ENCODE measurements at places on chromosomes 1 and 21.

GRCh38 chr1:81998165-81998564 is 197.4 kb downstream of the ADGRL2 start:
- DNase-seq = no peak

DNA sequence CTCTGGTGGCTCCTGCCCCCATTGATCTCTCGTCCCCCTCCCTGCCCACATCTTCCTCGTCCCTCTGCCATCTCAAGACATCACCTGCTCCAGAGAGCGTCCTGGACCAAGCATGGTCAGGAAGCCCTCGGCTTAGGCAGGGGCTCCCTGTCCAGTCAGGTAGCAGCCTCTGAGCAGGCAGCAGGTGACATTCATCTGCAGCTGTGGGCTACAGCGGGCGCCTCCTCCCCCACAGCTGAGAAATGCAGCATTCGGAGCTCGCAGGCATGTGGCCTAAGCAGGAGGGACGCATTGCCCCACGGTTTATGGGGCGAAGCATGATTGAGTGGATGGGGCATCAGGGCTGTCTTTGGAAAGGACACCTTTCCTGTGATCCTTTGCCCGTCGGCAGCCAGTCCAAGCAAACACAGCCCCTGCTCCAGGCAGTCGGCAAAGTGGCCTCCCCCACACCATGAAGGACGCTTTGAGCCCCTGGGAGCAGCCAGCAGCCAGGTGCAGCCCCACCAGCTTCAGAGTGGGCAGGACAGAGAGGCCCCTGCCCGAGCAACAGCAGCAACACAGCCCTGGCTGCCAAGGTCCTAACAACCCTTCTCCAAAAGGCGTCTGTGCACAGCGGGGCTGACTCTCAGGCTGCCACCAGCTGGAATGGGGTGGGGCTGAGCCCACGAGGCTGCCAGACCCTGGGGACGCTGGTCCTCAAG is 234.1 kb upstream of the VAMP3 start:
- DNase-seq = no peak

DNA sequence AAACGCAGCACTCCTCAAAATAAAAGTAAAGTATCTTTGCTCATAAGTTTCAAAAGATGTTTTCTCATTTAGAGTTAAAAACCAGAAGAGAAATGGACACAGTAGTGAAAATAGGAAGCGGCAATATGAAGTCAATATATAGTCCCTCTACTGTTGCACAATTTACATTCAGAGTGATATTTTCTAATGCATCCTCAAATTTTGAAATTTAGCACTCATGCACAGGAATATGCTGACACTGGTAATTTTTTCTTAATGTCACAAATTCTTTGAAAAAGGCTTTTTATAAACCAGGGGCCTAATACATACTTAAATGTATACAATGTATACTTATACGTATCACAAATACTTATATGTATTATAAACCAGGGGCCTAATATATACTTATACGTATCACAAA is 19.5 kb downstream of the ST7L start:
- no peak for DNase-seq

DNA sequence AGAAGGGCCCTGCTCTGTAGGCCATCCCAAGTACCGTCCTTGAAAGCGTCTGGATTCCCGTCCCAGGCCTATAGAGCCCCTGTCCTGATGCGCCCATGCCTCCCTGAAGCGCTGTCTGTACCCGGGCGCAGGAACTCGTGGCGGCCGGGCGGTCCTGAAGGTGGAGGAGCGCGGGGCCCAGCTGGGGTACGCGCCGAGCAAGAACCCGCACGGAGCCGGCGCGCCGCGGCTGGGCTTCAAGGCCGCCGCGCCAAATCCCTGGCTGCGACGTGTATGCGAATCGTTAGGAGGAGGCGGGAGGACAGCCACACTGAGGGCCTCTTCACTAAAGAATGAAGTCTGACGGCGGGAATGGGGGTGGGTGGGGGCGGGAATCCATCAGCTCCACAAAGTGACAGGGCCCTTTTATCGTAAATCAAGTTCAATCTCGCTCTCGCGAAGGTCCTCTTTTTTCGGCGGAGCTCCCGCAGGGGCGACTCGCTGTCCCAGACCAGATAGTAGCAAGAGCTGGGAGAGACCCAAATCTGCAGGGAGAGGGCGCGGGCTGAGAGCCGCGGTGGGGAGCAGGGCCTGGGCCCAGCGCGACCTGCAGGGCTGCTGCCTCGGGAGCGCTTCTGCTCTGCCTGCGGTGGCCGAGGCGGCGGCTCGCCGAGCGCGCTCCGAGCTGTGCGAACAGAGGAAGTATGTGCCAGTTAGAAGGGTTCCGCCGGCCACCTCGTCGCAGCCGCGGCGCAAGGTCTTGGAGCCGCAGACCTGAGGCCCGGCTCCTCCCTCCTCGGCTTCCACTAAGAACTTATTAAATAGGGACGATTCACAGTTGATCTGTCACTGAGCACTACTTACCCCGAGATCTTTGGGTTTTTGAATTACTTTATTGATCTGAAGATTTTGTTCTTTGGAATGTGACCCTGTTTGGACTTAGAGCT is 10.4 kb downstream of the BARHL2 start:
- no peak for DNase-seq

DNA sequence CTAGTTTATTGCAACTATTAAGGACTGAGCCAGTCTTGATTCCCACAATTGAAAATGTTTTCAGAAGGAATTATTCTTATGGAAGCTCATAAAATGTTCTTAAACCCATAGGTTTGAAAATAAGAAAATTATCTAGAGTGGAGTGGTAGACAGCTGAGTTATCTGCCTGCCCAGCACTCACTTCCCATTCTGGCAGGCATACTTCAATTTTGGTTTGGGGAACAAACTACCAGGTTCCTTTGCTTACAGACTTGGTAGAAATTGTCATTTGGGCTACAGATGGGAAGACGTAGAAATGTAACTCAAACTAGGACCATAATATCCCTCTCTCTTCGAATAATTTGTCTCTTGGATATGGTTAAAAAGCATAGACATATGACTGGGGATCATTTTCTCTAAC is 18.4 kb downstream of the JUN start:
- no peak for DNase-seq

DNA sequence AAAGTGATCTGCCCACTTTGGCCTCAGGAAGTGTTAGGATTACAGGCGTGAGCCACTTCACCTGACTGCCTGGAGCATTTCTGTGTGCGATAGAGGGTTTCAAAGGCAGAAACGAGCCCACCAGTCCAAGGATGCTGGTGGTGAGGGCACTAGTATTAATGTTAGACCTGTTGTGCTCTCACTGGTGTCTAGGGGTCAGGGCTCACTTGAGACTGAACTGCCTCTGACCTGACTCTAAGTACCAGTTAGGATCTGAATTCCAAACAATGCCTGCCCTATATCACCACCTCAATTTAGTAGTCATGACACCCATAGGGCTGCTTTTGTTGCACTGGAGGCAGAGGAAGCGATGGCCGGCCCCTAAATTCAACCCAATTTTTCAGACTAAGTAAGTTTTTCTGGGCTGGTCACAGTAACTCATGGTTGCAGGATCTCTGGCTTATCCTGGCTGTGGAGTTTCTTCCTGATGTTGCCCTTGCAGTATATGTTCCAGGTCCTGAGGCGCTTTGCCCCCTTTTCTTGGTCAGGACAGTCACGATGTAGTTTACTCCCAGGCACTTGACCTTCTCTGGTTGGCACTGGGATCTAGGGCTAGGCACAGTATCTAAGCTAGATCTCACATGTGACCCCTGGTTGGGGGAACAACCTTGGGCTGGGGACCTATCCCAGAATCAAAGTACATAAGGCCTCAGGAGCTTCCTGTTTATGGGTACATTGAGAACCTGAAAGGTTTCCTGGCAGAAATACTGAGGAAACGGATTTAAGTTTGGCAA is 4.5 kb downstream of the CCDC17 start:
- no peak for DNase-seq

GRCh38 chr1:181014477-181015250 is 8.0 kb downstream of the STX6 start:
- no peak for DNase-seq

DNA sequence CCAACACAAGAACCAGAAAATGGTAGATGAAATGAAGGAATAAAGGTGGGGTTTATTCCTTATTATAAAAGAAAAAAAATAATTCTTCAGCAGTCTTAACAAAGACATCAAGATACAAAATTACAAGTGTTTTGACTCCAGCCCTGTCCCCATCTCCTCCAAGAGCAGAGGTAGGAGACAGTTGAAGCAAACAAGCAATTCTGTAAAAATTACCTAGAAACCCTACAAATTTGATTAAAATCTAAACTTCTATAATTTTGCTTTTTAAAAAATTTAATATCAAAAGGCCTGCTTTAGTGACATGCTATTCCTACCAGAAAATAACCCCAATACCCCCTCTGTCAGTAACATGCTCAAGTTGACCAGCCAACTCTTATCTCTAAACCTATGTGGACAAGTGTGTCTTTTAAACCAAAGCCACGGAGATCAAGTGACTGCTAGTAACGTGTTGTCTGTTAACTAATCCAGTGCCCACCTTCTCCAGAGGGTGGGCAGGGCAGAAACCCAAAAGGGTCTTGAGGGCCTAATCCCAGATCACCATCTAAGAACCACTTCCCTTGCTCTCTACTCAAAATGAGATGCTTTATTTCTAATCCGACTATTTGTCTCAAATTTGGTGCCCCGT is 8.4 kb downstream of the GLUL start:
- DNase-seq = no peak

DNA sequence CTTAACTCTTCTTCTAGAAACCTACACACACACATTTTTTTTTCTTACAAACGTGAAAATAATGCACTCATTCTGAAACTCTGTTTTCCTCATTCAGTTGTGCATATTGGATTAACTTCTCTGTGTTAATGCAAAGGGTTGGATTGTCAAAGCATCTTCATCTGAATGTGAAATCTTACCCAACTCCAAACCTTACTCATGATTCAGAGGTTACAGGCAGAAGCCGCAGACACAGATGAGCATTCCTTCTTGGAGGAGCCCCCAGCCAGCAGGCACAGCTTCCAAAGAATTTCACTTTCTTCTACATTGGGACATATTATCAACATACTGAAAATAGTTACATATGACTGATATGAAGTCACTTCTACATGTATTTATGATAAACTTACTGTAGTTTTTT is 15.7 kb downstream of the PATJ start:
- DNase-seq = no peak

- no peak for DNase-seq
Observed at GRCh38 chr21:30336596-30336995, 898 bp downstream of the KRTAP27-1 start.

GRCh38 chr1:185445594-185445993 is 128.6 kb upstream of the IVNS1ABP start:
- DNase-seq = no peak

DNA sequence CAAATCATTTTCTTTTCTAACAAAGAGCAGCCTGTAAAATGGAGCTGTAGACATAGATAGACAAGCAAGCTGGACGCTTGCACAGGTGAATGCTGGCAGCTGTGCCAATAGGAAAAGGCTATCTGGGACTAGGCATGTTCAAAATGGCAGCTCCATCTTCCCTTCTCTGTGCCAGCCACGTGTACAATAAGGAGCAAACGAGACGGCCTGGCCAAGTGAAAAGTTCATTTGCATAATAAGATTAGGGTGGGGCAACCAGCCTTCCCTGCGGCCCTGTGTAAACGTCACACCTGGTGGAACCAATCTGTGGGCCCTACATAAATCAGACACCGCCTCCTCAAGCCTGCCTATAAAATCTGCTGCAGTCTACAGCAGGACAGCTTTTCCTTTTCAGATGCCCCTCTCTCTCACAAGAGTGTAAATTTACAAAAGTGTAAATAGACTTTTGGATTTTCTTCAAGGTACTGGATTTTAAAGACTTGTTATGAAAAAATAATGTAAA is 16.6 kb upstream of the EDEM3 start:
- DNase-seq = no peak

DNA sequence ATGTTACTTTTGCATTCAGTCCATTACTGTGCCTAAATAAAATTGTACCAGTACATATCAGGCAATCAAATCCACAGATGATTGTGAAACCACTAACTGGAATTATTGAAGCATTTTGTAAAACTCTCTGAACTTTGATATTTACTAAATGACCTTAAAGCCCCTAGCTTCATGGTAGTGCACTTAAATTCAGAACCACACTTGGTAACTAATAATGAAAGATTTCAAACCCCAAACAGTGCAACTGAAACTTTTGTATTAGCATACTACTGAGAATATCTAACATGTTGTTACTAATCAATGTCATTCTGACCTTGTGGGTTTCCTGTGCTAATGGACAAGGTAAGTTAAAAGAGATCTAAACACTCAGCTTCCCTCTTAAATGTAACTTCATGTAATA is at the start of gene CFHR3:
TSS of gene CFHR3 (plus strand) at position 238 of the 400 bp plus-strand sequence. CDS start at position 285, 47 bp downstream.
- DNase-seq = no peak

DNA sequence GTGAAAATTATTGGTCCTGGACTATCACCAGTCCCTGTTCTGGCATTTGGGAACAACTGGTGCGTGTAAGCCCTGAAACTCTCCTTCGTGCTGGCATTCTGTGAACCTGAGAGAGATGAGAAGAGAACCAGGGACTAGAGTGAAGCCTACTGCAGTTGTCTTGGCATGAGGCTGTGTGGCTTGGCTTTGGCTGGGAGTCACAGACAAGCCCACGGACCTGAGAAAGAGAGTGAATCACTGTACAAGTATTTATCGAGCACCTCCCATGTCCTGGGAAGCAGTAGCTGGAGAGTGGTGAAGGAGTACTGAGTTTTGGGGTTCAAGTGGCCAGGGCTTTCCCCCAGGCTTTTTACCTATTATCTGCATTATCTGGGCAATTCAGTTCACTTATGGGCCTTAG is 63.3 kb downstream of the FGGY start:
- no peak for DNase-seq

DNA sequence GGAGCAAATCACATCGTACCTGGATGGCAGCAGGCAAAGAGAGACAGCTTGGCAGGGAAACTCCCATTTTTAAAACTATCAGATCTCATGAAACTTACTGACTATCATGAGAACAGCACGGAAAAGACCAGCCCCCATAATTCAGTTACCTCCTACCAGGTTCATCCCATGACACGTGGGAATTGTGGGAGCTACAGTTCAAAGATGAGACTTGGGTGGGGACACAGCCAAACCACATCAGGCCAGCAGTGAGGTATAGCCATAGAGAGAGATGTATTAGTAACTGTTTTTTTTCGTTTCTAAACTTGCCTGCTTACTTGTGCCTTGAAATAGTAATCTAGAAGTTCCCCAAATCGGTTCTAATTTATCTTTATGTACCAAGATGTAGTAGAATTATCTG is 48.9 kb downstream of the AK4 start:
- no peak for DNase-seq

GRCh38 chr1:203461717-203462116 is 13.9 kb upstream of the PRELP start:
- DNase-seq = no peak

GRCh38 chr1:176843352-176844297 is 320.9 kb downstream of the ASTN1 start:
- DNase-seq = no peak

- no peak for DNase-seq
Observed at GRCh38 chr1:169186106-169186505, 79.6 kb downstream of the ATP1B1 start.

DNA sequence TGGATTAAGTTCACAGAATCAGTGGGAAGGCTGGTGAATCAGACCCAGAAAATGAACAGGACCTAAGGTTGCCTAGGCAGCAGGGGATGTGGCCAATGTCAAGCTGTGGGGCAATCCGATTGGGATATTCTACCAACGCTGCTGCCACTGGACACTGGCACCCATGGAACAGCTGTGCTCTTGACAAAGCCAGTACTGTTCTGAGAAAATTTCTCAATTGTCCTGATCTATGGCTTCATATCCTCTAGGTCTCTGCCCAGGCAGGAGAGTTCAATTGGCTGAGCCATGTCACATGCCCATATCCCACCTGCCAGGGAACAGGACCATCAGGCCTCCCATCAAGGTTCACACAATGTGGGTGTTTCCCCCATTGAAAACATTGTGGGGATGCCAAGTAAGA is 6.2 kb downstream of the TACSTD2 start:
- no peak for DNase-seq

GRCh38 chr1:220892997-220893700 is 13.9 kb downstream of the HLX start:
- DNase-seq = no peak

Data from activated CD4-positive, CD25-positive, alpha-beta regulatory T cell (primary cell).